ENCODE measurements at places on chromosomes 12 and 14.

DNA sequence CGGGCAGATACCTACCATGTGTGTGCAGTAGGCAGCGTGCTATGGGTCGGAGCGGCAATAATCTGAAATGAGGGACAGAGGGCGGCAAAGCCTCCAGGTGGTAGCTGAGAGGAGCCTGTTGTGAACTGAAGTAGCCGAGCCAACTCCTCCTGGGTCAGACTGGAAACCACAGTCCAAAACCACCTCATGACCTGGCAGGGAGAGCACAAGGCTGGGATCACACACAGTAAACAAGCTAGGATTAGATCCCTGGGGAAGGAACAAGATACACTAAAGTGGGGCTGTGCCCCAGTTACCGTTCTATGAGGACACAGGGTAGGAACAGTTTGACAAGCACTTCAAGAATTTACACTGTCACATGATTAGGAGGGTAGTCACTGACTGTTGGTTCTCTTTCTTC is 49.0 kb downstream of the AREL1 start:
- no peak for DNase-seq

GRCh38 chr12:64798165-64798564 is 26.3 kb upstream of the TBC1D30 start:
- no peak for DNase-seq

DNA sequence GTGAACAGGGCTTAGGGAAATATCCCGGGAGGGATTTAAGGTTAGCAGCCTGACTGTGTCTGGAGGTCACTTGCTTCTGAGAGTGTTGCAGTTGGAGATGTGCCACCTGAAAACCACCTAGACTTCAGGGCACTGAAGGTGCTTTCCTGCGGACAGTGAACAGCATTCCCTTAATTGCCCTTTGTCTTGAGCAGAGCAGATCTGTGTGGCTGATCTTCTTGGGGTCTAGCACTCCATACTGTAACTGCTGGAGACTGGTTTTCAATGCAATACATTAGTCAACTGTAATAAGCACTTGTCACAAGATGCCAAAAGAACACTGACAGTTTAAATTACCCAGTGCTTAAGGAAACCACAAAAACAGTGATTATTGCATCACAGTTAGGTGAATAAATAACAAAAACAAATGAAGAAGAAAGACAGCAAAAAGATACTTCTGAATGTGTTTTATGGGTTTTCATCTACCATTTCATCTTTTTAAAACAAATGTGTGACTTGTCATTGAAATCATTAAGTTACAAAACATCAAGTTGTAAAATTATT is 111.8 kb downstream of the PRIMA1 start:
- no peak for DNase-seq

DNA sequence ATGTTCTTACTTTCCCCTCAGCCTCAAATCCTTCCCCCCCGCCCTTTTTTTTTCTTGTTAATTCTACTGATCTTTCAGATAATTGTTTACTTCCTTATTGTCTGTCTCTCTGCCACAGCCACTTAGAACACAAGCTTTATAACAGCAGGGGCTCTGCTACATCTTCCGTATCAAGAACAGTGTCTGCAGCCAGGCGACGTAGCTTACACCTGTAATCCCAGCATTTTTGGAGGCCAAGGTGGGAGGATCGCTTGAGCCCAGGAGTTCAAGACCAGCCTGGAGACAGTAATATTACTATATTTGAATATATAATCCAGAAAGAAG is 5.4 kb downstream of the SOS2 start:
- no peak for DNase-seq

DNA sequence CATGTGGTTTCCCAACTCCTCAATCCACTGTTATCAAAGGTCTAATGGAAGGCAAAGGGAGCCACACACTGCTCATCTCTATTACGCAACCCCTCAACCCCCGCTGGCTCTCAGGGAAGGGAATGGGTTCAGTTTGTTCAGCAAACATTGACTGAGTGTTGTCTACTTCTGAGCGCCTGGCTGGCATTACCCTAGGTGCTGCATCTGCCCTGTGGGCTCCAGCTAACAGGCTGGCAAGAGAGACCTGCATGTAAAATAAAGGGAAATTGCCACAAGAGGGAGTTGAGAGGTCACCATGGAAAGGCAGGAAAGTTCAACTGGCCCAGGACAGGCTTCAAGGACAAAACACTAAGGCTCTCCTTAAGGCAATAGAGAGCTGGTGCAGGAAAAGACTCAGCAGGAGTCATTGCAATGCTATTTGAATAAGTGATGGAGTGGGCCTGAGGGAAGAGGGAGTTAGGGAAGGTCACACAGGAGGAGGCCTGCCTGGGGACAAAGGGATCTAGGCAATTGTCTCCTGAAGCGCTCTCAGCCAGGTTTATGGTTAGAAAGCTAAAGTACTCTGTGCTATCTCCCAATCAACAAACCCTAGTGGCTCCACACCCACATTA is 5.5 kb upstream of the ZNF740 start:
- peak; percentile 37 for DNase-seq
